ENCODE measurements at places on chromosomes 5 and 9.

GRCh38 chr9:94821098-94821887 lies 94.8 kb downstream of the AOPEP start:
- DNase-seq: no peak

GRCh38 chr5:1498623-1499416 lies 24.9 kb downstream of the LPCAT1 start:
- no peak for DNase-seq

DNA sequence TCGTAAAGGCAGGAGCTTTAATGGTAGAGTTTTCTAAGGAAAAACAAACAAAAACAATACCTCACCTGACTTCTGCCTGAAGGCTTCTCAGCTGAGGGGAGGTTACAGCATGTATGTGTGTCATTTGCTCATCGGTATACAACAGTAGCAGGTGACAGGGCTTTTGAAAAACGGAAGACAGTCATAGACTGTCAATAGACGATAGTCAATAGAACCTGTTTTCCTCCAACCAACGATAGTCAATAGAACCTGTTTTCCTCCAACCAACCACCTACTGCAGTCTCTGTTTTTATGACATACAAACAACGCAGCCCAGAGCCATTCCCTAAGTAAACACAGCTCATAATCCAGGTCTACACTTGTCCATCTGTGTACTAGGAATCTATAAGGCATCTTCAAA lies 74.6 kb downstream of the RETREG1 start:
- DNase-seq: no peak

DNA sequence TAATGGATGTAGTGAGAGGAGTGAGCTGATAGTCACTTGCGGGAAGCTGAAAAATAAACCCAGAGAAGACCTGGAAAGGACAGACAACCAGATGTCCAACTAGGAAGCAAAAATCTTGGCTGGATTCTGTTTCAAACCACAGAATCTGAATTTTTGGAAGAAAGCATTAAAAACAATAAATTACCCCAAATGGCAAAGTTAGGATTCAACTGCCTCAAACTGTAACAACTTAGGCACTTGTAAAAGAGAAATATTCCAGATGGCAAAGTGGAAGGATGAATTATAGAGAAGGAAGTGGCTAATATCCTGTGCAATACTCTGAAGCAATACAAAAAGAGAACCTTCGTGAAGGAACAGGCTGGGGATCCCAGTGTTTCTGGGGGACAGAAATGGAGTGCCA lies 46.8 kb upstream of the SLIT3 start:
- no peak for DNase-seq

DNA sequence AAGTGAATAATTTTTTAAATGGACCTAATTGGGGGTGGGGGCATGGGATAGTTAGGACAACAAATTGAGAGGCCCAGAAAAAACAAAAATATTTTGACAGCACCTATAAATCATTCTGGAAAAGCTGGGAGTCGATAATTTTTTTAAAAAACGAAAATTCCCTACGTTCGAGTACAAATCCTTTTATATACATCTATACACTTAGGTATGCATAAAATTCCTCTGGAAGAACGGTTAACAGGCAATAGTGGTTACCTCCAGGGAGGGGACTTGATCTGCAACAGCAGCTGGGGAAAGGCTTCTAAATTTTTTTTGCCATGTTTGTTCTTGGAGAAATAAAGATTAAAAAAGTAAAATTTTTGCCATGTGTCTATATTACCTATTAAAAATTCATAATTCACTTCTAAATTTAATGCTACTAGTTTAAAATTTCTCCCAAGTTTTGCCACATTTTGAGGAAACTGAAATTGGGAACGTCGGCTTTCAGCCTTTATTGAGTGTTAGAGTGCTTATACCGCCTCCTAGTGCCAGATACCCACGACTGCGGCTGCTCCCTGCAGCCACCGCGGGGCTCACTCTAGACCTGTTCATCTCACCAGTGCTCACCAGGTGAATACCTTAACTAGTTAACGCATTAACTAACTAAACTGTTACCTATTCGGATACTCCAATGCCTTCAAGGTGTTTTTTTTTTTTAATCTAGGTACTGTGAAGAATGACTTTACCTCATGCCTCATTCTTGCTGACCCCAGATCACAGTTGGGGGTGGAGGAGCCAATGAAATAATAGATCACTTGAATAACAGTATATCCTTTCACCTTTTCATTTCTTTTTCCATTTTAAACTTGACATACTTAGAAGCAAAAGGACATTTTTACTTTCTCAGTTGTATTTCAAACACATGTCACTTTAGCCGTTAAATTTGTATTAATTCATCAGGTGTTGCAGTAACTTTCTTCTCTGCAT lies 1.8 kb upstream of the BHMT start:
- DNase-seq: no peak

DNA sequence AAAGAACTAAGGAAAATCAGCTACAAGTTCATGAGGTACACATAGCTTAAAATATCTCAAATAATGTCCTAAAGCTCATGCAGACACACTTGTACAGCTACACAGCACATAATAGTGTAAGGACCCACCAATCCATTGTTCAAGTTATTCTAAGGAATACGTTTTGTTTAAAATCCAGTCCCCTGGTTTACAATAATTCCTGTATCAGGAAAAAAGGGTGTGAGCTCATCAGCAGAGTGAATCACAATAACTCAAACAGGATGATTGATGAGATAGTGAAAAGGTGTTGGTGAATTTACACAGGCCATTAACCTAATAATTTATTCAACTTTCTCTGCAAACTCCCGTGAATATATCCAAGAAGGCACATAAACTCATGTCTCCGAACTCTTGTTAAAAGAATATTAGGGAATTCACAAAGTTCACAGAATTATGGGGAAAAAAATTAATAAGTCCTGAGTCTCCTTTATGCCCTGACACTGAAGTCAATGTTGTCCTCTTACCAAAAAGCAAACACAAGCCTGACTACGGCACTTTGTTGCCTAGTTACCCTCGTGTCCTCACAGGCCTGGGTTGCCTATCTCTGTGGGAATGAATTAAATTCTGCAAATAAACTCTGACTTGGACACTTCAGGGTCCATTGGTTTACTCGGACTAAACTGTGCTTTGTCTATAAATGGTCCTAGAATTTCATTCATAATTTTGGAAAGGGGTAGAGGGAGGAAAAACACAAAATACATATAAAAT lies 142.8 kb upstream of the PDE4D start:
- no peak for DNase-seq

GRCh38 chr5:116923344-116923743 lies 348.7 kb upstream of the SEMA6A start:
- DNase-seq: no peak

DNA sequence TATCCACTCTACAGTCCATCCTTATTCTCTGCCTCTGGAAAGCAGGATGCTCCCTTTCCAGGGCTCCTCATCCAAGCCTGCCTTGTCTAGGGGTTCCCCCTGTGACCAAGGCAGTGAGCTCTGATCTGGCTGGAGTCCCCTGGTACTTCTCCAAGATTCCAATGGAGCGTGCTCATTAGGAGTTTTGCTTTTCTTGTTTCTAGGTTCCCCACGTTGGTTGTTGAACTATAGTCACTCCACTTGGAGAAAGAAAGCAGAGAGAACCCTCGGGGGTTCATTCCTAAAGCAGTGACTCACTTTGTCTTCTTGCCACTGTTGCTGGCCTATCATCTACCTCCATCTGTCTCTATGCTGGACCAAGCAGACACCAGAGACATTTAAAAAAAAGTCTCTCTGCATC lies 192.6 kb downstream of the TLE4 start:
- no peak for DNase-seq

- DNase-seq: peak; percentile 97
Measured at GRCh38 chr9:37422289-37423104, at the start of gene GRHPR. Gene GRHPR (plus strand): TSS chr9:37422696. CDS start chr9:37422751, 55 bp downstream.

DNA sequence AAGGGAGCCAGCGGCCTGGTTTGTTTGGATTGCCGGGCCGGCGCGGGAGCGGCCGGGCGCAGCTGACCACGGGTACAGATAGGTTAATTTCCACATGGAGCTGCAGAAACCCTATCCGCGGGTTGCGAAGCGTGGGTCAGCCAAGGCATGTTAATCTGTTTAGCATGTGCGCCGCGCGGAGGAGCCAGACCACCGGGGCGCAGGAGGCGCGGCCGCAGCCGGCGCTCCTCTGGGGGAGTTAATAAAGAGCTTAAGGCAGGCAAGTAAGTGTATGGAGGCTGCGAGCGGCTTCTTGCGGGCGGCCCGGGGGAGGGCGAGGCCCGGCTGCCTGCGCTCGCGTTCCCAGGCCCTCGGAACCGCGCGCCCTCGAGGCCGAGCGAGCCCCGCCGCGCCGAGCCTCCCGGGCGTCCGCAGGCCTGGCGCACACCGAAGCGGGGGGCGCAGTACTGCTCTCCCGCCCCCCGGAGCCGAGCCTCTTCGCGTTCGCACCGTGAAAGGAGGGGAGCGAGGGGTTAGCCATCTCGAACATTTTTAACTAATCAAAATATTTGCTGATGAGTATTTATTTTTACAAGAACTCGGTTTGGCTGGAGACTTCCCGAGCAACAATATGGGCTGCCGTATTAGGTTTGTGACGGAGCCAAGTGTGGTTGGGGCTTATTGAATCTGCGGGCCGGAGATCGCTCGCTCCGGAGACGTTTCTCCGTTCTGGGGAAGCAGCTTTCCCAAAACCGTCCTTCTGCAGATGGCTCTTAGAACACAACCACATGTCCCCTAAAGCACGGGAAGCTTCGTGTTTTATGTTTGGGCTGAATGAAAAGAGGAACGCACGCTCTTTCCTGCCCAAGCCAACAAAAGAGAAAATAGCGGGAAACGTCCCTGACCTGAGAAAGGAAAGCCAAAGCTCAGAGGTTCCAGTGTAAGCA lies 28.8 kb downstream of the FOXD1 start:
- no peak for DNase-seq

DNA sequence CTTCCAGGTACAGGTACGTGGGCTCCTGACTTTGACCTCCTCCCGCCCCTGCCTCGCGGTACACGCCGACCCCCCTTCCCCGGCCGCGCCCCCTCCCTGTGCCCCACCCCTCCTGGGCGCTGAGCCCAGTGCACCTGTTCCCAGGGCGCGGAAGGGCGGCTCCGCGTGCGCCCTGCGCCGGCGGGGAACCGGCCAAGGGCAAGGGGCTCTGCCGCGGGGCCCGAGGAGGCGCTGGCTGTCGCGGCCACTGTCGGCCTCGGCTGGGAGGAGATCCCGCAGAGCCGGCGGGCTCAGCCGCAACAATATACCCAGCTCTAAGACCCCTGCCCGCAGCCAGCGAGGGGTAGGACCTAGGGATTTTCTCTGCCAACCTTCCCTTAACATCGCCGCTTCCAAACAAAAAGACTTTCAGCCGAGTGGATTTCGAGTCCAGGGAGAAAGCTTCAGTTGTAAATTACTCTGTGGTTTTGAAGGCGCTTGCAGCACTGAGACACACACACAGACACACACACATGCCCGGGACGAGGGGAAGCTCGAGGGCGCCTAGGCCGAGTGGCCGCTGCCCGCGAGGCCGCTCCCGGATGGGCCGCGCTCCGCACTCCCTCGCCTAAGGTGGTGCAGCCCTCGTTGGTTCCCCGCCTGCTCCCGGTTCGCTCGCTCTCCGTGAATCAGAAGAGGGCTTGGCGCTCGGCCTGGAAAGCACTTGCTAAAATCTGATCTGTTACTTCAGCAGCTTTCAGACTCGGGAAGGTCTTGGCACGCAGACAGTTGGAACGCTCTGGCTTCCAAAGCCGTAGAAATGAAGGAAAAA lies 1.2 kb downstream of the FGF18 start:
- no peak for DNase-seq

DNA sequence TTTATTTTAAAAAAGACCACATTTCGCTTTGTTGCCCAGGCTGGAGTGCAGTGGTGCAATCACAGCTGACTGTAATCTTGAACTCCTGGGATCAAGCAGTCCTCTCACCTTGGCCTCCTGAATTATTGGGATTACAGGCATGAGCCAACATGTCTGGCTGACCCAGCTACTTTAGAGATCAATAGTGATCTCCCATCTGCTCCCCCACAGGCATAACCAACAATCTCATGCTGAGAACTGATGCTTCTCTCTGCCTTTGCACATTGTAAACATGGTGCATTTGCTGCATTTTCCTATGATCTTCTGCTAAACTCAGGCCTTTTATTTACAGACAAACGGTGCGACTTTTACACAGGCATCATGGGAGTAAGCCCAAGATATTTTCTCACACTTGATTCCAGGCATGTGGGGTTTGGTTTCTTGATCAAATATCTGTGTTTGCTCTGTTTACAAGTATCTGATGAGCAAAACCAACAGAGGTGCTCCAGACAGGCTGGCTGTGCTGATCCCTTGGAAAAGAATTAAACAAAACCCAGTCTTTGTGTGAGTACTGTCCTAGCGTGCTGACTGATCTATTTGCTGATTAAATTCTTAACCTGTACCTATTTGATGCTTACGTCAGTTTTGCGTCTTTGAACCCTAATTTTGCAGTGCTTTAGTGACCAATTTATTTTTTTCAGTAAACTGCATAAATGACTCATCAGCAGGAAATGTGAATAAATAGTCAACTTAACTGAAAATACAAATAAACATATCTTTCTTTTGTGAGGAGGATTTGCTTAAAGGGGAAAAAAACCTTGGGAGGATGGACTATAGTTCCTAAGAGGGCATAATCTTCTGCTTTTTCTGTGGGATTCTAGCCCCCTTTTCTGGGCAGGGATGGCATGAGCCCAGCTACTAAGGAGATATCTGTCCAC lies 191.7 kb upstream of the NR3C1 start:
- DNase-seq: no peak

- peak; percentile 88 for DNase-seq
Measured at GRCh38 chr9:35689542-35690293, at the start of gene TPM2. Gene TPM2 (minus strand): TSS chr9:35689925. CDS start chr9:35689817, 108 bp downstream.

- no peak for DNase-seq
Measured at GRCh38 chr5:11273180-11273903, 512.3 kb upstream of the DAP start.

DNA sequence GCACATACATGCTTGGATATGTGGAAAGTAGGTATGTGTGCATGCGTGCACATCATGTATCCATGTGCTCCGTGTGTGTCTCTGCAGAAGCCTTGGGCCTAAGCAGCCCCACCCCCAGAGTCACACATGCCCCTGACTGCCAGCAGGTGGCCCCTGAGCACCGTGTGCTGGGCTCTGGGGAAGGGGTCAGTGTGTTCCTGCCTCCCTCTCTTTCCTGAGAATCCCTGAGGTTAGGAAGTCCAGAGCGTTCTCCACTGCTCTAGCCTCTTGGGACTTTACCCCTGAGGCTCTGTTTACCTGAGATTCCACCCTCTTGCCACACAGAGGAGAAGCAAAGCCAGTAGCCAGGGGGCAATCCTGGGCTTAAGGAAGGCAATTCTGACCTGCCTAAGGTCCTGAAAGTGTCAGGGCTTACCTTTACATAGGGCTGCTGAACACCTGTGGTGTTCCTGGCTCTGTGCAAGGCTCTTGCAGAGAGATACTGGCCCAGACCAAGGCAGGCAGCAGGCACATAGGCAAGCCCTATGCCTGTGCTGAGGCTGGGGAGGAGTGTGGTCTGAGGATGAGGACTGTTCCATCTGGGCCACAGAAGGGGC lies 207.3 kb downstream of the TMEM38B start:
- DNase-seq: peak; percentile 68

- DNase-seq: no peak
Measured at GRCh38 chr9:95753762-95754465, 121.6 kb upstream of the ERCC6L2 start.

GRCh38 chr5:121634946-121635345 lies 216.7 kb upstream of the FTMT start:
- no peak for DNase-seq

- DNase-seq: no peak
Measured at GRCh38 chr5:74075501-74076484, 449.8 kb downstream of the ARHGEF28 start.

Data from urothelium cell line (cell line).